Hematopoietic multipotent progenitor cell (in vitro differentiated cells): ENCODE measurements at places on chromosomes 2 and 18.

- no peak for DNase-seq
These were observed 47.1 kb upstream of the THSD7B start for GRCh38 chr2:136718273-136718672.

DNA sequence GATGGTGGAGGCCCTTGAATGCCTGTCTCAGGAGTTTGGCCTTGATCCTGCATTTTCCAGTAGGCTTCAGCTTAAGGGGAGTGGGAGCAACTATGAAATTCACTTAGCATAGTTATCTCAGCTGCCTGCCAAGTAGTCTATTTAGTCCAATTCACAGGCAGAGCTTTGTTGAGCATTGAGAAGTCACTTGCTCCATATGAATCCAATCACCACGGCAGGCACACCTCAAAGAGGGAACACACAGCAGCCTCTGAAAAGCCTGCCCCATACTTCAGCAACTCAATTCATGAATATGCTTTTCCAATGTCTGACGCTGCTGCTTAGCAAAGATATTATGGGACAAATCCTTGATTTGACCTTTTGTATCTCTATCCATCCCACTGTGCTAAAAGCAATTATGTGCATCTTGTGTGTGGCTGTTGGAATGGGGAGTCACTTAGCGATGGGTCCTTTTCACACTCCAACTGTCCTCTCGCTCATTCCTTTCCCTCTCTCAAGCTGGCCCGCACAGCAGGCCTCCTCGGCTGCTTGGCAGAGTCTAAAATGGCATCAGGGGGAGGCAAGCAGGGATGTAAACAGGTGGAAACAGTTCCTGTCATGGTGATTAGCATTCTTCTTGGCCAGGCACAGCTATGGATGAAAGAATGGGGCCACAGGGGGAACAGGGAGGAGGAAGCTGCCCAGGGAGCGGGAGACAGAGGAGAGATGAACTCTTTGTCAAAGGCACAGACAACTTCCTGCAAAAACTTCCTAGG is 56.0 kb upstream of the LRPPRC start:
- DNase-seq, result no peak

- no peak for DNase-seq
These were observed 51.9 kb downstream of the PLA2R1 start for GRCh38 chr2:160010361-160011145.

- DNase-seq, result no peak
These were observed 52.6 kb downstream of the SLC40A1 start for GRCh38 chr2:189527812-189528592.

GRCh38 chr2:57177176-57177575 is 869.4 kb upstream of the VRK2 start:
- DNase-seq, result no peak

DNA sequence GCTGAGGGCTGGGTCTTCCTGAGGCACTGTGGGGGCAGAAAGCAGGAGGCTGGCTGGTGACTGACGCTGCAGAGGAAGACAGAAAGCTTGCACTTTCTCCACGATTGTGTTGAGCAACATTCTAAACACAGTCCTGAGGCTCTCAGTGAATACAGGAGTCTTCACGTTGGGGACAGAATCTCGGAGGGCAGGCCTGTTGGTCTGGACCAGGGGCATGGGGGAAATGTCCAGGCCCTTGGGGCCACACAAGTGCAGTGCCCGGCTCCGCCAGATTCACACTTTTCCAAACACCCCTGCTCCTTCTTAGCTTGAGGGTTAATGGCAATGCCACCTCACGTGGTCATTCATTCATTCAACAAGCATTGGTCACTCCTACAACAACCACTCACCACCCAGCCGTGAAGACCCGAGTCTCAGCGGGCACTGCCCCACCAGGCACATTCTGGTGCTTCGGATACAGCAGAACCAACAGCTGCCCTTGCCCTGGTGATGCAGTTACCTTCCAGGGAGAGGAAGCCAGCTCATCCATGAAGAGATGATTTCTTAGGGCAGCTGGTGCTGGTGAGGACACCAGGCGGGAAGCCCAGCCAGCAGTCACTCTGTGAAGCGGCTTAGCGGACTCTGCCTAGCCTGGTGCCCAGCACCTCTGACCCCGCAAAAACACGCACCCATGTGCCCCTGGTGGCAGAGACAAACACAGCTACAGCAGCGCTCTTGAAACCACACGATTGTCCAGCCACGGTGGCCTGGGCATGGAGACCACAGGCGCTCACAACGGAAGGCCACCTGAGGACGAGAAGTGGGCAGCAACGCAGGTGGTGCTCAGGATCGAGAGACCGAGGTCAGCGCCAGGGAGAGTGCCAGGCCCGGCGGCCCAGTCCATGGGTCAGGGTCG is 10.9 kb upstream of the GPC1 start:
- DNase-seq, result no peak

DNA sequence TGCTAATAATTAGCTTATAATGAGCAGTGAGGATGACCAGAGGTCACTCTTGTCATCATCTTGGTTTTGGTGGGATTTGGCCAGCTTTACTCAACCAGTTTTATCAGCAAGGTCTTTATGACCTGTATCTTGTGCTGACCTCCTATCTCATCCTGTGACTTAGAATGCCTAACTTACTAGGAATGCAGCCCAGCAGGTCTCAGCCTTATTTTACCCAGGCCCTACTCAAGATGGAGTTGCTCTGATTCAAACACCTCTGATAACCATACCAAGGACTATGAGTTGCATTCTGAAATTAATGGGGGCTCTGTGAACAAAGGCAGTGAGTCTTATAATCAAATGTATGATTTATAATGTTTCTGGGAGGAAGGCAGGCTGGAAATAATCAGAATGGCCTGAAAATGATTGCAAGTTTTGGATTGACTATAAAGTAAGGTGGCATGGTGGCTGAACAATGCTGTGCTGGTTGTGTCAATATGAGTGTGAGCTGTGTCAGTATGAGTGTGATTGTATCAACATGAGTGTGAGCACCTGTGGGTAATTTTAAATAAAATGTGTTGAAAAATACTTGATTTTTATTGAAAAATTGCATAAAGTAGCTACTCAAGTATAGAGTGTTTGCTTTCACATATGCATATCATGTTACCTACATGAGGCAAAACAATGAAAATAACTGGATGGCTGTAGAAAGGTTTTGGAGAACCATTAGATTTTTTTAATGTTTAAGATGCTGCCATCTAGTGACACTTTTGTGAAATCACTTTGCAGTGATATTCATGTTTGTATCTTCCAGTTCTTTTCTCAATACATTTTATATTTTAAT is 103.0 kb downstream of the KYNU start:
- DNase-seq, result peak; percentile 42

- DNase-seq, result no peak
These were observed 4.9 kb downstream of the DES start for GRCh38 chr2:219422952-219423534.

DNA sequence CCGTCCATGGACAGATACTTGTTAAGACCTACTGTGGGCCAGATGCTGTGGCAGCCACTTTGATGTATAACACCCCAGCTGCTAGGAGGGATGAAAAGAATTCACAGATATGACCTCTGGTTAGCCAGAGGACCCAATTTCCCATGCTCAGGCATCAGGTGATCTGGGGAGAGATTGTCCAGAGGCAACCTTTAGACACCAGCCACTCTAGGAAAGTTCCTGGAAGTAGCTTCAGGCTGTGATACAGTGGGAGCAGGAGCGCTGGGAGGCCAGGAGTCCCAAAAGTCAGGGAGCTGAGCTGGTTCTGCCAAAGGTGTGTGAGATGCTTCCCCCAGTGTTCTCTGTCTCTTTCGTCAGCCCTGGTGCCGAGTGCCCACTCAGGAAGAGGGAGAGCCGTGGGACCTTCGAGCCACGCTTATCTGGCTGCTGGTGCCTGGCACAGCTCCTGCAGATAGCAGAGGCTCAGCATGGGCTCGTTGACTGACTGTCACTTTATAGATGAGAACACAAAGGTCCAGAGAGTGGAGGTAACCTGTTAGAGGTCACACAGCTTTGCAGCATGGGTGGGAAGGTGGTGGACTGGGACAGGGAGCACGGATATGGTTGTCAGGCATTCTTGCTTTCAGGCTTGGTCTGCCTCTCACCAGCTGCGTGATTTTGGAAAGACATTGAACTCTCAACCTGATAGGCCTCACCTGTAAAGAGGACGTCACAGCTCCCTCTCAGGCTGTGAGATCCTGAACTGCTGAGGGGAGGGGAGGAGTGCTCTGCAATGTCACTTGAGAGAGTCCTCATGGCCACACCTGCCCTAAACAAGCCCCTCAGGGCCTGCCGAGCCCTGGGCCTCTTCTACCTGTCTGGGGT is 7.8 kb upstream of the RALB start:
- no peak for DNase-seq

DNA sequence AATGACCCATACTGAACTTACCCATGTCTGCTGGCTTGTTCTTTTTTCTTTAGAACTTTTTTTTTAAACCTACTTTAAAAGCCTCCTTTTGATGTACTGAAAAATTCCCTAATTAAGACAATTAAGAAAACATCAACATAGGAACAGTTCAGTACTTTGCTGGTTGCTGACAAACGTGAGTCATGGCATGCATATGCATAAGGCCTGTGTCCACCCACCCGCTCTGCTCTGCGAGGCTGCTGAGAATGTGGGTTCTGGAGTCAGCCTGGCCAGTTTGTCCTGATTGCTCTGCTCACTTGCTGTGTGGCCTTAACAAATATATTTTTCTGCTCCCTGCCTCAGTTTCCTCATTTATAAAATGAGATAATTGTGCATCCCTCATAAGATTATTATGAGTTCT is 27.3 kb downstream of the LAMA3 start:
- DNase-seq, result no peak

GRCh38 chr2:85393836-85394235 is 16.3 kb downstream of the CAPG start:
- DNase-seq, result no peak

GRCh38 chr2:177548636-177549035 is 156.1 kb downstream of the AGPS start:
- no peak for DNase-seq
